ENCODE measurements at places on chromosomes 4 and X. TPM values are rescaled to one million over a fixed set of nuclear protein-coding genes. Genes with fewer than 3 reads are reported as not detected.

CXCL10 gene
- total RNA-seq: not detected

GALNT7 gene
- total RNA-seq: 10.7 TPM

RBMXL3 gene
- not detected for total RNA-seq

SHROOM2 gene
- 3.9 TPM for total RNA-seq

SGMS2 gene
- total RNA-seq: 47.2 TPM

NPNT gene
- total RNA-seq: 11.1 TPM

GAGE12E gene
- not detected for total RNA-seq

IQSEC2 gene
- total RNA-seq: 16.7 TPM

MAGED4 gene
- total RNA-seq: 14.9 TPM

DCAF8L2 gene
- total RNA-seq: not detected

LCORL gene
- total RNA-seq: 23.9 TPM

GIMD1 gene
- total RNA-seq: not detected

CXCL13 gene
- not detected for total RNA-seq

SLC9B1 gene
- 1.3 TPM for total RNA-seq

RS1 gene
- total RNA-seq: not detected

AMBN gene
- total RNA-seq: not detected

PPEF1 gene
- total RNA-seq: not detected

SSX4B gene
- total RNA-seq: not detected

IL21 gene
- total RNA-seq: not detected

TMEM150C gene
- 46.7 TPM for total RNA-seq

SLITRK4 gene
- total RNA-seq: 2.5 TPM

SAT1 gene
- 1,359 TPM for total RNA-seq

BTK gene
- total RNA-seq: 19.7 TPM

FTHL17 gene
- total RNA-seq: not detected

ASB5 gene
- total RNA-seq: not detected

DOK7 gene
- 1.3 TPM for total RNA-seq

REELD1 gene
- total RNA-seq: 0.73 TPM

TMPRSS11F gene
- not detected for total RNA-seq

PHKA1 gene
- total RNA-seq: 4.5 TPM

GRIA2 gene
- 4.8 TPM for total RNA-seq

HSD17B10 gene
- 77.7 TPM for total RNA-seq

GPR143 gene
- total RNA-seq: 3.4 TPM

GAGE2A gene
- total RNA-seq: not detected

MAPK10 gene
- total RNA-seq: 46.2 TPM

SSX2B gene
- not detected for total RNA-seq

GAGE1 gene
- total RNA-seq: not detected

CACNA1F gene
- total RNA-seq: 0.48 TPM

Measured in breast epithelium (tissue), 4 donors.